ENCODE measurements at places on chromosomes 6 and 20. TPM values are rescaled to one million over a fixed set of nuclear protein-coding genes. Genes with fewer than 3 reads are reported as not detected.

DNA sequence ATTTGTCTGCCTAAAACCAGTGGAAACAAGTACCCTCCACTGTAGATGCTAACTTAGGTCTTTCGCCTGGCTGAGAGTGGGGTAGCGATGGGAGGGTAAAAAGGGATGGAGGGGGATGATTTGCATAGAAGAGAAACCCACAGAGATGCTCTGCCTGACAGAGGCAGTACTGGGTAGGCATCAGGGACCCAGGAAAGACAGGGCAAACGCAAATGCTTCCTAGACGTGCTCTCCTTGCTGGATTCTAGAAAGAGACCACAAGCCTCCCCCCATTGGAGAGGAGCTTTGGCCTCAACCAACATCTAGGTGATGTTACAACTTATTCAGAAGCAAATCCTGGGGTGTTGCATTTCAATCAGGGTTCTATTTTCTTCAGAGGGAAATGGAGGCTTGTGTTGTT is 3.2 kb downstream of the OLIG3 start:
- no peak for DNase-seq

- no peak for DNase-seq
These were observed 94.1 kb upstream of the SHLD1 start for GRCh38 chr20:5656126-5656525.

- DNase-seq: no peak
These were observed 496.8 kb upstream of the JAG1 start for GRCh38 chr20:11170565-11170964.

The FHL5 gene
- 1.0 TPM for total RNA-seq

Data from colonic mucosa (tissue), 4 donors.